ENCODE measurements at places on chromosomes 5 and 9.

GRCh38 chr9:116322521-116322920 lies 168.9 kb downstream of the PAPPA start:
- no peak for DNase-seq

- no peak for DNase-seq
Measured at GRCh38 chr9:91571036-91571435, 147.4 kb upstream of the NFIL3 start.

DNA sequence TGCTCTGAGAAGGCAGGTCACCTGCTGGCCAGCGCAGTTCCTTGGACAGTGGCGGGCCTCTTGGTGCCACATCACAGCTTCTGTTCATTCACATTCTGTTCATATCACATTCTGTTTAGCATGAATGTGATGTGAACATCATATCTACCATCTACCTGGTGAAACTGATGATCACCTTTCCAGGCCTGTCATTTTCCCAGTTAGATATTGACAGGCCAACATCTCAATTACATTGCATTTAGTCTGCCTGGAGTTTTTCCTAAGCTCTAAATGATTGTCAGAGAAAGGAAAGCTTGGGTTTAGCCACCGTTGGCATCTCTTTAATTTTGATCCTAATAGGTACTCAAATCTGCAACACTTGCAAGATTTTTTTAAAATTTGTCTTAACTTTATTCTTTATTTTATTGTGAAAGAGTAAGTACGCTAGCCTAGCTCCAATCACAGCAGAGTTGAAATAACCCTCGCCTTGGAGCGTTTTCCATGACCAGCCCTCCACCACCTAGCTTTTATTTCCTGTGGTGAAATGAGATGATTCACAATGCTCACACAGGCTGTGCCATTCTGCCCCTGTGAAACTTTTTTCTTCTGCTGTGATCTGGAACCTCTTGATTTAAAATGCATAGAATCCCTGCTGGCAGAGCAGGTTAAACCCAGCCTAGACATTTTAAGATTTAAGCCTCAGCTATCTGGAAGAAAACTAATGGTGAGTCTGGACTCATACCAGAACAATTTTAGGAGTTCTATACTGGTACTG lies 225.0 kb downstream of the ESM1 start:
- DNase-seq = no peak

DNA sequence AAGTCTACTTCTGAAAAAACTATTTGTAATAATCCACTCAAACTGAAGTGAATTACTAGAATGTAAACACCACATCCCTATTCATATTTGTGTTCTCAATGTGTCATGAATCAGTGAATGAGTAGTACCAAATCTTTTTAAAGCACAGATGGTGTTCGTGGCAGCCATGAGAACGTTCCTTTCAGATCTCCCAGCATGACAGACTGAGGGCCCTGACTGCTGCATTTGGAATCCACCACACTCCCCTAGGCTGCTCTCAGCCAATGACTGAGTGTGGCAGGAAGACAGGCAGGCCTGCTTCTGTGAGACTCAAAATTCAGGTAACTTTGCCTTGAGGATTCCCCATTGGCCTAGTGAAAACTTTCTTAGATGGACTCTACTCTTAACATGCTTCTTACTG lies 10.9 kb upstream of the JMY start:
- no peak for DNase-seq

- peak; percentile 23 for DNase-seq
Measured at GRCh38 chr9:89999534-90000370, 394.9 kb downstream of the GADD45G start.

DNA sequence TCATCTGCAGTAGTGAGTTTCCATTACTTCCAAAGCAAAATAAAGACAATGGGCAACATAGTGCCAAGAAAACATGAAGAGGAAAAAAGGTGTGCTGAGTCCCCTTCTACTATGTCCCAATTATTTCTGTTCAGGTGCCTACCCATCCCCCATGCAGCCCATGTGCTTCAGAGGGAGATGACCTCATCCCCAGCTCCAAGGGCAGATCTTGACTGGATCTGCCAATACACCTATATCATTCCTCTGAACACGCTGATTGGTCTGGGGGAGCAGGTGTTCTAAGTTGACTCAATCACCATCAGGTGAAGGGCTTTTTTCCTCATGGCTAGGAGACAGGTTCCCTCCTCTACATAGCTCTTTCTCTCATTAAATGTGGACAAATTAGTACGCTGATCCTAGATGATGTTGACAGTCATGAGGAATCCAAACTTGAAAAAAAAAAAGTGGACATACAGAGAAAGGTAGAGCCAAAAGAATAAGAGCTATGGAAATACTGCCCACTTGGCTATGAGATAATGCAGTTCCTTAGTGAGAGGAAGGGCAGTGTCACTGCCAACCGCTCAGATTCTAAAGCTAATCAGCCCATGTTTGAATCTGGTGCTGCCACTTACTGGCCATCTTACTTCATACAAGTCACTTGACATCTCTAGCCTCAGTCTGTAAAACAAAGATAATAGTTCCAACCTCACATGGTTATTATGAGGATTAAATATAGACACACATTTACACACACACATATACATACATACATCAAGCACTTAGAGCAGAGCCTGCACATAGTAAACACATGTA lies 23.1 kb downstream of the PRELID2 start:
- DNase-seq = no peak

GRCh38 chr9:21027295-21027694 lies 4.1 kb downstream of the HACD4 start:
- DNase-seq = no peak

DNA sequence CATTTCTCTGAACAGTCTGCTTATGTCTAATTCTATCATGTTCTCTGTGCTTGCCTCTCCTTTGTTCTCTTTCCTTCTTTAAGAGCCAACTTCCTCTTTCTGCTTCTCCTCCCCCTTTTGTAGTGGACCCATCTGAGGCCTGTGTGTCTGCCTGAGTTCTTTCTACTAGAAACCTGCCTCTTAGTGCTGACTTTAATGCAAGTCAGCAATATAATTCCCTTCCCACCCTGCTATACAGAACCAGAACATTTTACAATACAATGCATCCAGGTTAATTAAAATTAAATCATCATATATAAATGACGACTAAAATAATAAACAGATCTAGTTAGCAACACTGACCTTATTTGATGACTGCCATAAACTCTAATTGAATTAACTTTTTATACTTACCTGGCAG lies 82.6 kb upstream of the GAS1 start:
- no peak for DNase-seq
